Activated naive CD8-positive, alpha-beta T cell treated with anti-CD3 and anti-CD28 coated beads for 36 hours (primary cell): ENCODE measurements at places on chromosomes 11 and 22.

- H3K27ac ChIP-seq: no peak overlapping the region
- no peak overlapping the region for H3K4me3 ChIP-seq
- no peaks in the 10 kb centered on the region for H3K27me3 ChIP-seq
- H3K36me3 ChIP-seq: no peaks in the 10 kb centered on the region
These were observed 881.3 kb downstream of the KCNA4 start for GRCh38 chr11:29135504-29135903.

DNA sequence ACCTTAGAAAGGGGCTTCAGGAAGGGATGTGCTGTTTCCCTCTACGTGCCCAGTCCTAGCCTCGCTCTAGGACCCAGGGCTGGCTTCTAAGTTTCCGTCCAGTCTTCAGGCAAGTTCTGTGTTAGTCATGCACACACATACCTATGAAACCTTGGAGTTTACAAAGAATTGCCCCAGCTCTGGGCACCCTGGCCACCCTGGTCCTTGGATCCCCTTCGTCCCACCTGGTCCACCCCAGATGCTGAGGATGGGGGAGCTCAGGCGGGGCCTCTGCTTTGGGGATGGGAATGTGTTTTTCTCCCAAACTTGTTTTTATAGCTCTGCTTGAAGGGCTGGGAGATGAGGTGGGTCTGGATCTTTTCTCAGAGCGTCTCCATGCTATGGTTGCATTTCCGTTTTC is 2.2 kb upstream of the TAGLN start:
- peaks cover 4% of the 10 kb centered on the region for H3K36me3 ChIP-seq
- no peak for DNase-seq
- no peaks in the 10 kb centered on the region for H3K4me1 ChIP-seq
- no peak overlapping the region for H3K4me3 ChIP-seq
- no peak overlapping the region for H3K27ac ChIP-seq

DNA sequence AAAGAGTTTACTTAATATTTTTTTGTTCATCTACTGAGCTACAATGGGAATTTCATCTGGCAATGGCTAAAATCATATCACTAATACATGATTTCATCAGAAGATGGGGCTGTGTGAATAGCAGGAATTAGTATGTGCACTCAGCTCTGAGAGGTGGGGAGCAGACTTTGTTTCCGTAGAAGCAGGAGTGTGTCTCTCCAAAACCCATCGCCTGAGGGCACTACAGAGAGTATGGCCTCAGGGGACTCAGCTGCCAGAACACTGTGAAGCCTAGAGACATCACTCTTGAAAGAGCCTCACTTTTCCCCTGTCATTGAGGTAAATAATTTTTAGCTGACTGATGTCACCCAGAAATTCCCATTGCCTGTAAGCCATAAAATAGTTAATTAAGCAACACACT is 261.4 kb upstream of the ISX start:
- H3K4me3 ChIP-seq: no peak overlapping the region
- no peak overlapping the region for H3K27ac ChIP-seq

GRCh38 chr11:19917069-19917468 is 204.4 kb downstream of the NAV2 start:
- no peaks in the 10 kb centered on the region for H3K4me1 ChIP-seq
- H3K4me3 ChIP-seq: no peak overlapping the region
- no peak overlapping the region for H3K27ac ChIP-seq
- peaks cover 19% of the 10 kb centered on the region for H3K27me3 ChIP-seq
- H3K36me3 ChIP-seq: no peaks in the 10 kb centered on the region
- DNase-seq: no peak

GRCh38 chr11:89612096-89612495 is 98.0 kb upstream of the TRIM77 start:
- H3K4me3 ChIP-seq: no peak overlapping the region
- H3K36me3 ChIP-seq: no peaks in the 10 kb centered on the region
- no peak overlapping the region for H3K27ac ChIP-seq

GRCh38 chr22:42872821-42873220 is 15.7 kb upstream of the ARFGAP3 start:
- H3K36me3 ChIP-seq: peaks cover 7% of the 10 kb centered on the region
- peaks cover 3% of the 10 kb centered on the region for H3K4me1 ChIP-seq
- no peak overlapping the region for H3K27ac ChIP-seq

- DNase-seq: no peak
- no peak overlapping the region for H3K4me3 ChIP-seq
- no peaks in the 10 kb centered on the region for H3K27me3 ChIP-seq
- no peaks in the 10 kb centered on the region for H3K36me3 ChIP-seq
- H3K4me1 ChIP-seq: no peaks in the 10 kb centered on the region
- H3K27ac ChIP-seq: no peak overlapping the region
These were observed 395.7 kb downstream of the AASDHPPT start for GRCh38 chr11:106473089-106473722.

- H3K36me3 ChIP-seq: no peaks in the 10 kb centered on the region
- peaks cover 28% of the 10 kb centered on the region for H3K4me1 ChIP-seq
- no peak overlapping the region for H3K27ac ChIP-seq
- peaks cover 37% of the 10 kb centered on the region for H3K27me3 ChIP-seq
These were observed 2.6 kb upstream of the SHISA8 start for GRCh38 chr22:41917375-41917902.

DNA sequence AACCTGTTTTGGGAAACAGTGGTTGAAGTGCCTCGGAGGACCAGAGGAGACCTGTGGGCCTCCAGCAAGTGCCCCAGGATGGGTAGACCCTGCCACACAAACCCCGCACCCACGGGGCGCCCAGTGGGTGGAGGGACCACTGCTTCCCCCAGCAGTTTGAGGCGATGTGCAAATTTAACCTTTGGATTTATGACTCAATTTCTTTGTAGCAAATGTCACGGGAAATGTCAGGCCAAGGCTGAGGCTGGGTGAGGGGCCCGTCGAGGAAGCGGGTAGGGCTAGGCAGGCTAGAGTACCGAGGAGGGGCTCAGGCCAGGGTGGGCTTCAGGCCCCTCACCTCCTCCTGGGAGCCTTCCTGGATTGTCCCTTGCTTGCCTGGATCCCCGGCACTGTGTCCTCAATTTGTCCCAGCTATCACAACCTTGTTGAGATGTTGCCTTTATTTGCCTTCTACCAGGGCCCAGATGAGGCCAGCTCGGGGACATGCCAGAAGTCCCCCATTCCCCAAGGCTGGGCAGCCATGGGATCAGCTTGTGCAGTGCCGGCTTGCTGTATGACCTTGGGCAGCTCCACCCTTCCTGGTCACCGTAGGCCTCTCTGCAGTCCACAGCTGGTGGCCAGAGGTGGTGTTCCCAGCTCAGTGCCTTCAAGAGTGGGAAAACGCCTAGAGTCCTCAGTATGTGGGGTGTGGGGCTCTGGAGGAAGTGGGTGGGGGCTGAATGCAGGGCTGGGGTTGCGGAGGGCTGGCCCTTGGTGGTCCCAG is 39.5 kb upstream of the PRODH start:
- no peak overlapping the region for H3K4me3 ChIP-seq
- peaks cover 2% of the 10 kb centered on the region for H3K4me1 ChIP-seq
- DNase-seq: no peak

DNA sequence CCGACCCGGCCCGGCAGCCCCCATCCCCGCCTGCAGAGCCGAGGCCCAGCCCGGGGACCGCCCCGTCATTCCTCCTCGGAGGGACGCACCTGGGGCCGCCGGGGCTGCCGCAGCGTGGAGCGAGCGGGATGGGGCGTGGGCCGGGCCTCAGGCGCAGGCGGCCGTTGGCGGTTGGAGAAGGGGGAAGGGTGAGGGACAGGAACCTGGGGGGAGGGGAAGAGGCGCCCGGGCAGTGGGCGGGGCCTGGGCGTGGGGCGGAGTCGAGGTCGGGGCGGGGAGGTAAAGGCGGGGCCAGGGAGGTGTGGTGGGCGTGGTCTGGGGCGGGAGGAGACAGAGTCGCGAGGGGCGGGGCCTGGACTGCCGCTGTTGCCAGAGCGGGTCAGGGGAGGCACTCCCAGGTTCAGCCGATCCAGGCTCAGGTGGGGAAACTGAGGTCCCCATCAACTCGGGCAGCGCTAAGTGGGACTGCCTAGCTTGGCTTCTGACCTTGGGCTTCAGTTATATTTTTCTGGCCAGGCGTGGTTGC is at the start of gene TESMIN:
Gene TESMIN (minus strand): TSS at position 190 of the 526 bp plus-strand sequence. CDS start 860 bp downstream, outside the sequence.
- DNase-seq: peak; percentile 86
- H3K36me3 ChIP-seq: no peaks in the 10 kb centered on the region
- H3K27me3 ChIP-seq: no peaks in the 10 kb centered on the region
- H3K4me1 ChIP-seq: peaks cover 8% of the 10 kb centered on the region

DNA sequence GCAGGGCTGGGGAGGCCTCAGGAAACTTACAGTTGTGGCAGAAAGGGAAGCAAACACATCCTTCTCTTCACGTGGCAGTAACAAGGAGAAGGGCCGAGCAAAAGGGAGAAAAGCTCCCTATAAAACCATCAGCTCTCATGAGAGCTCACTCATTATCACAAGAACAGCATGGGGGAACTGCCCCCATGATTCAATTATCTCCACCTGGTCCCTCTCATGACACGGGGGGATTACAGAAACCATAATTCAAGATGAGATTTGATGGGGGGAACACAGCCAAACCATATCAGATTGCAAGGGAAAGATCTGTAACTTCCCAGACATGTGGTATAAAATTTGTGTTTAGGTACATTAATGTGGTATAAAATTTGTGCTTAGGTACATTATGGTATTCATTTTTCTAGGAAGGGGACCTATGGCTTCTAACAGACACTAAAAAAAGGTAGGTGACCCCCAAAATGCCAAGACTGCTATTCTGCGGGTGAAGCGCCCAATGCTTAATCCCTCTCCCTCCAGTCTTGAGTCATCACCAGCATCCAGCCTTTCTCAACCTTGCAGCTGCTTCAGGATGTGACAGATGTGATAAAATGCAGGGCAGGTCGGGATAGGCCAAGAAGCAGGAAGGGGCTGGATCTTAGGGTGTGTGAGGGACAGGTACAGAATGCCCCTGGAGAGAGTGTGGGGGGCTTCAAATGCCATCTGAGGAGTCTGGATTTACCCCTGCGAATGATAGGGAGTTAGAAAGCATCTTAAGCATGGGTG is 57.7 kb upstream of the AMPD3 start:
- H3K4me1 ChIP-seq: peaks cover 4% of the 10 kb centered on the region
- H3K4me3 ChIP-seq: no peak overlapping the region
- no peak overlapping the region for H3K27ac ChIP-seq
- H3K27me3 ChIP-seq: peaks cover 12% of the 10 kb centered on the region
- DNase-seq: no peak
- H3K36me3 ChIP-seq: no peaks in the 10 kb centered on the region

DNA sequence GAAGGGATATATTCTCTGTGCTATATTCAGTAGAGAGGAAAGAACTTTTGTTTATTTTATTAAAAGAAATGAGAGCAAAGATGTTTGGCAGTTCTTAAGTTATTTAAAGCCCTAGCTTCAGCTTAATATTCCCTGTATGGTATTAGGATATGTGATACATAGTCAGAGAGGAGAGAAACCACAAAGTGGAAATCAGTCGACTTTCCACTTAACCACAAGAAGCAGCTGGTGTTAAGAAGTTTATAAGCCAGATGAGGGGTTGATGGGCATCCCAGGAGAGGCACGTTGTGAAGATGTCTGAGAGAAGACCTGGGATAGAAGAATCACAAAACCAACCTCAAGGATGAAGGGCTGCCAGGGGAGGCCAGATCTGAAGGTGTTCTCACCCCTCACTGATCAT is 23.3 kb upstream of the PHF21B start:
- H3K4me3 ChIP-seq: no peak overlapping the region
- no peaks in the 10 kb centered on the region for H3K4me1 ChIP-seq
- H3K27ac ChIP-seq: no peak overlapping the region
- H3K36me3 ChIP-seq: no peaks in the 10 kb centered on the region
- H3K27me3 ChIP-seq: peaks cover 24% of the 10 kb centered on the region

GRCh38 chr11:77147668-77148321 is 19.7 kb downstream of the MYO7A start:
- H3K4me1 ChIP-seq: peaks cover 38% of the 10 kb centered on the region
- peak overlapping the region; percentile 64 for H3K4me3 ChIP-seq
- H3K36me3 ChIP-seq: no peaks in the 10 kb centered on the region
- no peaks in the 10 kb centered on the region for H3K27me3 ChIP-seq
- peak; percentile 47 for DNase-seq
- H3K27ac ChIP-seq: no peak overlapping the region

- no peaks in the 10 kb centered on the region for H3K4me1 ChIP-seq
- no peaks in the 10 kb centered on the region for H3K36me3 ChIP-seq
- H3K27me3 ChIP-seq: no peaks in the 10 kb centered on the region
- H3K27ac ChIP-seq: no peak overlapping the region
- no peak overlapping the region for H3K4me3 ChIP-seq
- no peak for DNase-seq
These were observed 1422.7 kb downstream of the BRD1 start for GRCh38 chr22:48404801-48405447.

DNA sequence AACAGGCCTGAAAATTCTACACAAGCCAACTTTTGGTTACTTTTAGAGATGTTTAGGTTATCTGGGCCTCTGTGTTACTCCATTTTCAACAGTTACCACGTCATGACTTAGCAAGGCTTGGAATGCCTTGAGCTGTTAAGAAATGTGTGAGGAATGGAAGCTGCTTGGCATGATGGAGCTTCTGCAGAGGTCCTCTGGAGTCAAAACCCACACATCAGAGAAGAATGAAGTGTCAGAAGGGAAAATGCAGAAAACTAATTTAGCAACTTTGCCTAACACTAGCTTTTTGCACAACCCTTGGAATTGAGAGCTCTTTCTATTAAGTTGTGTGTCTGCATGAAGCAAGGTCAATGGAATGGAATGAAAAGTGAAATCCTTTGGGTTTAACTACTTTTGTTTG is 27.4 kb downstream of the FAT3 start:
- no peaks in the 10 kb centered on the region for H3K27me3 ChIP-seq
- no peak overlapping the region for H3K4me3 ChIP-seq
- DNase-seq: no peak
- H3K27ac ChIP-seq: no peak overlapping the region
- H3K36me3 ChIP-seq: no peaks in the 10 kb centered on the region

DNA sequence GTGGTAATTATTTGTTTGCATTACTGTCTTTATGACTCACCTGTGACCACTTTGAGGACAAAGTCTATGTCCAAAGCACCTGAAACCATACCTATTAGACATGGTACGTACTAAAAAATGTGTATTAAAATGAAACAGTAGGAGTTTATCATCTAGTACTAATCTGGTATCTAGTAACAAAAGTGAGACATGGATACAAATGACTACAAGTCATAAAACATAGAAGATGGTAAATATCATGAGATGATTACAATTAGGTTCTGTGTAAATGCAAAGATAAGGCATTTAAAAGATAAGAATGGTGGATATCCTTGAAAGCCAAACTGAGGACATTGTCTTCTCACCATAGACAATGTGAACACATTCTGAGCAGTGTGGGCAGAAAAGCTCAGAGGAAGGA is 113.5 kb upstream of the GUCY1A2 start:
- H3K27me3 ChIP-seq: no peaks in the 10 kb centered on the region
- no peaks in the 10 kb centered on the region for H3K36me3 ChIP-seq
- no peaks in the 10 kb centered on the region for H3K4me1 ChIP-seq
- no peak overlapping the region for H3K4me3 ChIP-seq
- H3K27ac ChIP-seq: no peak overlapping the region

GRCh38 chr11:4884361-4884760 is 2.7 kb downstream of the OR51T1 start:
- no peak overlapping the region for H3K4me3 ChIP-seq
- no peak overlapping the region for H3K27ac ChIP-seq
- no peaks in the 10 kb centered on the region for H3K4me1 ChIP-seq

DNA sequence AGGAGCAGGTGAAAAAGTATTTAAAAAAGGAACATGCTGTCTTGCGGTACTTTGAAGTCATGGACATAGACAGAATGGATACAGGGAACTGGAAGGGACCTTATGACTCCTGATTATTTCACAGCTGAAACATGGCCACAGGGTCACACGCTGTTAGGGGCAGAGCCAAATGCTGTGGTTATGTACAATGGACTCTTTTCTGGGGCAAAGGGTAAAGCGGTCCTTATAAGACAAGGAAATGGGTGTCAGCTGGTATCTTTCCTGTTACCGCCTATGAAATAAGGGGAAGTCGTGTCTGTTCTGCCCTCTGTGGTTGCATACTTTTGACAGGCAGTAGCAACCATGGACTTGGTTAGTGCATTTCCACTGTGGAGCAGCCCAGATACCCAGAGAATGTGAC is 12.8 kb upstream of the ST14 start:
- H3K27me3 ChIP-seq: no peaks in the 10 kb centered on the region
- H3K27ac ChIP-seq: no peak overlapping the region
- no peak for DNase-seq
- H3K4me3 ChIP-seq: no peak overlapping the region
